Activated naive CD4-positive, alpha-beta T cell (primary cell): ENCODE measurements at places on chromosomes 1 and 21.

DNA sequence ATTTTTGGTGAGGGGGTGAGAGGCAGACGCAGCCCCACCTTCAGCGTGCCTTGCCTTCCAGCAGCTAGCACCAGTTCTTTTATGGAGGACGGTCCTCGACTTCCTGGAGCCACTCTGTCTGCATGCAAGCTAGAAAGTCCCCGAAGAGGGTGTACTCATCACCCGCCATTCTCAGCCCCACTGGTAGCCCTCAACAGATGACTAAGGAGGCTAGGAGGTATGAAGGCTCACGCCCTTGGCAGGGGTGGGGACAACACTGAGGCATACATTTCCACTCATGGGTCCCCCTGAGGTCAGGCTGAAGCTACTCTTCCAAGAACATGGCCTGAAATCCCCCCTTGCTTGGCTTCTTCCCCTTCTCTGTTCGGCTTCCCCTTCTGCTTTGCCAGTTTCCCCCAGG is 8.9 kb upstream of the PTPRF start:
- DNase-seq, result no peak

DNA sequence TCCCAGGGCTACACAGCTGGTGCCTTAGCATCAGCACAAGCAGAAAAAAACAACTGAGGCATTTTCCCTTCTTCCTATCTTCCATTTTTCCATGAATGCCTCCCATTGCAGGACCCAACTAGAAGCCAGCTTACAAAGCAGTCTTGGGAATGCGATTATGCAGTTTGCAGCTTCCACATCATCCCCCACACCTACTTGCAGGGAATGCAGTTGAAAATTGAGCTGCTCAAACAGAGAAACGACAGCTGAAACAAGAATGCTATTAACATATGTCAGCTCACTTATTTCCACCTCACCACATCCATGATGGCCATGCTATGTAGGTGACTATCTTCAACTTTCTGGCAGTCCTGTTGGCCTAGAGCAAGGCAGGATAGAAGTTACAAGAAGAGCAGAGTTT is 150.6 kb upstream of the KCTD3 start:
- DNase-seq, result no peak

DNA sequence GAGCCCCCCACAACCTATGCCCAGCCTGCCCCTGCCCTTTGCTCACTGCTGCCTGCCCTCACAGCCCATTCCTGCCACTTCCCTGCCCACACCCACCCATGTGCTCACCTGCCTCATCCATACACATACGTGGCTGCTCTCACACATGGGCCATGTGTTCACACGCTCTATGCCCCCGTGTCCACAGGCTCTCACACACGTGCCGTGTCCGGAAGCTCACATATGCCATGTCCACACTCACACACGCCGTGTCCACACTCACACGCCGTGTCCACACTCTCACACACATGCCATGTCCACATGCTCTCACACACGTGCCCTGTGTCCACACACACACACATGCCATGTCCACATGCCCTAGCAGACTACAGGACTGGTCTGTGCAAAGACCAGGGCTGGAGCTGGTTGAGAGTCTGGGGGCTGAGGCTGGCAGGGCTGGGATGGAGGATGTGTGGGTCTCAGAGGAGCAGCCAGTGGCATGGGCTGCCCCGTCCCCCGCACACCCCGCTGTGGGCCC is 583 bp upstream of the RNF223 start:
- DNase-seq, result no peak

- DNase-seq, result no peak
These were observed 48.0 kb downstream of the DIPK1A start for GRCh38 chr1:92913093-92913819.

- DNase-seq, result no peak
These were observed at the start of gene HUNK for GRCh38 chr21:31872452-31873274. Gene HUNK (plus strand): TSS chr21:31873020. CDS start chr21:31873675, 655 bp downstream.

GRCh38 chr1:8427986-8428385 is 110.1 kb downstream of the SLC45A1 start:
- DNase-seq, result no peak

DNA sequence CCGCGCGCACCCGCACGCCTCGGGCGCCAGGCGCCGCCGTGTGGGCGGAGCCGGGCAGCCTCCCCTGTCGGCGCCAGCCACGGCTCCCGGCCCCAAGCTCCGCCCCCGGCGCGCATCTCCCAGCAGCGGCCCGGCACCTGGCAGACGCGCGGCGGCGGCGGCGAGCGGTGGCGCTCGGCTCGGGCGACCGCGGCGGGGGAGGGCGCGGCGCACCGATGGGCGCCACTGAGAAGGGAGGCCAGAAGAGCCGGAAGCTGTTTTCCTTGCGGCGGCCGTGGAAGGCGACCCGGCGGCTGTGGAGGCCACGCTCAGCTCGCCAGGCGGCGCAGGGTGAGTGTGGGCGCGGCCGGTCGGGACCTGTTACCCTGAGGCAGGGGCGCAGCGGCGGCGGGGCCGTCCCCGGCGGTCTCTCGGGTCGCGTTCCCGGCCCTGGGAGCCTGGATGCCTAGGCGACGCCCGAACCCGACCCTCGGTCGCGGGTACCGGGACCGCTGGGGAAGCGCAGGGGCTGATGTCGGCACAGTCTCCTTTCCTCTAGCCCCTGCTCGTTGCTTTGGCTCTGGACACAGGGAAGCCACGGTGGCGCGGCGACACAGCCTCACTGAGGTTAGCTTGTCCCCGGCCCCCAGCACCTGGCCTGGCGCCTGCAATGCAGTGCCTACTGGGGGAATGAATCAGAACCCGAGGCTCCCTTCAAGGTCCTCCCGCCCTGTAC is 54.9 kb upstream of the DNAJC6 start:
- DNase-seq, result peak; percentile 51
